ENCODE measurements at places on chromosomes 16 and 17. TPM values are rescaled to one million over a fixed set of nuclear protein-coding genes. Genes with fewer than 3 reads are reported as not detected.

DNA sequence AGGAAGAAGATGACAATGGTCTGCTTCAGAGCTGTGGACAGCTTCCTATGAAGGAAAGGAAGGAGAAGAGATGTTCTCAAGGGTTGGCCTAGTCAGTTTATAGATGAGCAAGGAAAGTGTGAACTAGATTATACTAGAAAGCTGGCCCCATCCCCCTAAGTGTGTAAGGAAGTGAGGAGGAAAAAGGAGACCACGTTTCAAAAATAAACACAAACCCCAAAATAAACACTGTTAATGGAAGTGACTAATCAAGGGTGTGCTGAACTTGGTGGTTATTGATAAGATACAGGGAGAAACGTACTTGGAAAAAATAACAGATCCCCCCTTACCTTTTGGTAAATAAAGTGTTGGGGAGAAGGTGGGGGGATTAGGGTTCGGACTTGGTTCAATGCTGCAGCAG lies 267.1 kb downstream of the SOX9 start:
- no peak for DNase-seq

DNA sequence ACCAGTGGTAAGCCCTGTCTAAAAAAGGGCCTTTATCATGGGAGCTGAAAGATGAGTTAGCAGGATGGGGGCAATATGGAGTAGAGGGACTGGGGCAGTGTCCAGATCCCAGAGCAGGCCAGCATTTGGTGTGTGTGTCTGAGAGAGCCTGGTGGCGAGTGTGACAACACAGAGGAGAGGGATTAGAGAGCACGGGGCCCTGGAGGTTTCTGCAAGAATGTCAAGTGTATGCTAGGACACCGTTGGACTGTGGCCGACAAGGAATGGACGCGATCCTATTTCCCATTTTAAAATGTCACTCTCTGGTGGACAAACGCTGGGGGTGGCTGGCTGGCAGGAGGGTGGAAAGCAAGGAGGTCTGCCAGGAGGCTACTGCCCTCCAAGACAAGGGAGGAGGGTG lies 12.4 kb downstream of the TAC4 start:
- DNase-seq = no peak

- DNase-seq = no peak
Observed at GRCh38 chr17:78014646-78015045, 56.1 kb downstream of the TNRC6C start.

DNA sequence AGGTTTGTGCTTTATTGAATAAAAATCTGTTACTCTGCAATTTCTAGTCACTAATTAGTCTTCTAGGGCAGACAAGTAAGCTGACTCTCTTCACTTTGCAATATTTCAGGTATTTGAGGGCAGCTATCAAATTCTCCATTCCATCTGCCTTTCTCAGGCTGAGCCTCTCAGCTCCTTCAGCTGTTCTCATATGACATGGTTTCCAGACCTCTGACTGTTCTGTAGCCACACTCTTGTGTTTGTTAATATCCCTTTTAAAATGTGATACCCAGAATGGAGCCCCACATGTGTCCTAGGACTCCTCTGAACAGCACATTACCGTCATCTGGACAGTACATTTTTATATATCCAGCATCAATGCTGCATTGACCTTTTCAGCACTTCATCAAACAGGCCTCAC lies 46.1 kb upstream of the MTMR4 start:
- DNase-seq = no peak

DNA sequence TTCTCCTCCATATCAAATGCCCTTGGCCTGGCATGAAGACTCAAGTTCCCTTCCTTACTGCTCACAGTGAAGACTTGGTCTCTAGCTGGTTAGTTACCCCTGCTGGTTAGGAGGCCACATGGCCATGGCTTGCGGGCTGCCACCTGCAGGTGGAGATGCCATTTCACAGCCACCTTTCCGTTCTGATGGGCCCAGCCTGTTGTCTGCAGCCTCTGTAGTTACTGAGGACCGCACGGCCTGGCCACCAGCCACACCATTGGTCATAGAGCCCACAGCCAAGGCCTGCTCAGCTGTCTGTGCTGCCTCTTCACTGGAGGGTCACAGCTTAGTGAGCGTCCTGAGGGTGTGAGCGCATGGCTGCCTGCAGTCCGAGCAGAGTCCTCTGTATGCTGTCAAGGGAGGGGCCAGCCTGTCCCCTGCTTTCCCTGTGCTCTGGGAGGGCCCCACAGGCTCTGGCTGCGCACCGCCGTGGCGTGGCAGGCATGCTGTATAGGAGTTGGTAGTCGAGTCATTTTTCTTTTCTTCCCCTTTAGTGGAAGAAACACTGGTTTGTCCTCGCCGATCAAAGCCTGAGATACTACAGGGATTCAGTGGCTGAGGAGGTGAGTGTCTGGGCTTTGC lies 59.2 kb downstream of the PLD6 start:
- DNase-seq = no peak

DNA sequence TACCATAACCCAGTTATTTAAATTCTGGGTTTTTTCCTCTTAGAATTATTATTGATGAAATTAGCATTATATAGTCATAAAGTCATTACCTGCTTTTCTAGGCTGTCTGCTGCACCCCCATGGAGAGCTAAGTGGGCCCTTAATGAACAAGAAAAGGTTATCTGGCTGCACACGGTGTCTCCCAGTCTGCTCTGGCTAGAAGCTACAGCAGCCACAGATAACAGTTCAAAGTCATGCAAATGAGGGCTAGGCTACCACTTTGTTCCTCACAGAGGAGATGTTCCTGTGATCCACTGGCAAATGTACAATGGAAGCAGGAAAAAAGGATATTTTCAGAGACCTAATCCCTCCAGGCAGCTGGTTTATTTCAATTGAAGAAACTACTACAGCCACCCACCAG lies 112.1 kb downstream of the SNX11 start:
- DNase-seq = no peak

- no peak for DNase-seq
Observed at GRCh38 chr17:71764505-71764904, 356.3 kb upstream of the SOX9 start.

DNA sequence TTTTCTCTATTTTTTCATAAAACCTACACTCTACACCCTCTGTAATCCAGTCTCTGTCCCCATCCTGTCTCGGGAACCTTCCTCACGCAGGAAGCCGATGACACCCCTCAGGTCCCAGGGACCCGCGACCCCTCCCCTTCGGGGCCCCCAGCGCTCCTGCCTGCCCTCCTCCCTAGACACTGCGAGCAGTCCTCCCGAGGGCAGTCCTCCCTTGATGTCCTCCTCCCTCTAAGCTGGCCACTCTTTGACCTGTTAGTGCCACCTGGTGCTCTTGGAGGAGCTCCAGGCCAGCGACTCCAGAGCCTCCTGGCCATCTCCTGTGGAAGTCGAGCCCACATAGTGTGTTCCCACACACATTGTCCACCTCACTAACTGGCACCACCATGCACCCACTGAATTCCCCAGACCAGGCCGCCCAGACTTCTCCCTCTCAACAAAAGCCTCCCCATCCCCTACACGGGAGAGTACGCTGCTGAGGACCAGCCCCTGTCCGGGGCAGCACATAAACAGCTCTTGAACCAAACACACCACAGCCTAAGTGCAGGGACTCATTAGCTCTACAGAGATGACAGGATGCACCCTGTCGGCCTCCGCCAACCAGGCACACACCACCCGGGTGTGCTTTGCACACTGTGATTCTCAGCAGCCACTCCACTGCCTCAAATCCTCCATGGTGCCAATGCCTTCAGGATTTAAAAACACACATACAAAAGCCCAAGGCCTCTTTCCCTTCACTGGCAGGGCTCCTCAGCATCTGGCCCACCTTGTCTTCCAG lies 9.3 kb downstream of the OSBPL7 start:
- DNase-seq = no peak

DNA sequence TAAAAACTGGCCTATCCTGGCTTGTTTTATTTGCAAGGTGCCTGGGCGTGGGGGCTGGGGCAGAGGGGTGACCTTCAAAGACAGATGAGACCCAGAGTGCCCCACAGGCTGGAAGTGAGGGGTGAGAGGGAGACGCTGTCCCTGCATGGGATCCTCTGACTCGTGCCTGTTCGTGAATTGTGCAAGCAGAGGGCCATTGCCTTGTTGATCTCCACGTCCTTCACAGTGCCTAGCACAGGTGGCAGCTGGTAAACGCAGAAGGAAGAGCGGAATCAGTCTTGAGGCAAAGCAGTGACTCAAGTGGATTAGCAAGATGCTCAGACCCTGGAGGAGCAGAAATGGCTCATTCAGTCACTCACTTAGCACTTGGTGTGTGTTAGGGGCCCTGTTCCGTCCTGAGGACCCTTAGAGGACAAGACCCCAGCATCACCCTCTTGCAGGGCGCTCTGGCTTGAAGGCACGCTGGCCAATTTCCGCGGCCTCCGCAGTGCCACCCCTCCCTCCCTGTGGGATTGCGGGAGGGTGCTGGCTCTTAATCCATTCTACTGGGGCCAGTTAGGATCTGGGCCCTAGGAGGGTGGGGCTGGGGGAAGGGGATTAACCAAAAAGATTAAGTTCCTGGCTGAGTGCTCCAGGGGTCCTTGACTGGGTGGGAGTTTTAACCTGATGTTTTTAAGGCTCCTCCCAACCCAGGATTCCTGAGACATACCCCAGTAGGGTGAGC lies 151.2 kb downstream of the CCDC182 start:
- no peak for DNase-seq

DNA sequence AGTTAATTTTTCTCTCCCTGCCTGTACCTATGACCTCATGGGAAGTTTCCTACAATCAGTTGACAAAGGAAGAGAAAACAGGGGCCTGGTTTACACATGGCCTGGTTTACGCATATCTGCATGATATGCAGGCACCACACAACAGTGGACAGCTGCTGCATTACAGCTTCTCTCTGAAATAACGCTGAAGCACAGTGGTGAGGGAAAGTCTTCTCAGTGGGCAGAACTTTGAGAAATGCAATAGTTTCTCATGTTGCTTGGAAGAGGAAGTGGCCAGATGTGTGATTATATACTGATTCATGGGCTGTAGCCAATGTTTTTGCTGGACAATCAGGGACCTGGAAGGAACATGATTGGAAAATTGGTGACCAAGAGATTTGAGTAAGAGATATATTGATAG lies 324.1 kb upstream of the GOT2 start:
- no peak for DNase-seq

GRCh38 chr16:85372627-85373372 lies 240.3 kb upstream of the GSE1 start:
- DNase-seq = no peak

DNA sequence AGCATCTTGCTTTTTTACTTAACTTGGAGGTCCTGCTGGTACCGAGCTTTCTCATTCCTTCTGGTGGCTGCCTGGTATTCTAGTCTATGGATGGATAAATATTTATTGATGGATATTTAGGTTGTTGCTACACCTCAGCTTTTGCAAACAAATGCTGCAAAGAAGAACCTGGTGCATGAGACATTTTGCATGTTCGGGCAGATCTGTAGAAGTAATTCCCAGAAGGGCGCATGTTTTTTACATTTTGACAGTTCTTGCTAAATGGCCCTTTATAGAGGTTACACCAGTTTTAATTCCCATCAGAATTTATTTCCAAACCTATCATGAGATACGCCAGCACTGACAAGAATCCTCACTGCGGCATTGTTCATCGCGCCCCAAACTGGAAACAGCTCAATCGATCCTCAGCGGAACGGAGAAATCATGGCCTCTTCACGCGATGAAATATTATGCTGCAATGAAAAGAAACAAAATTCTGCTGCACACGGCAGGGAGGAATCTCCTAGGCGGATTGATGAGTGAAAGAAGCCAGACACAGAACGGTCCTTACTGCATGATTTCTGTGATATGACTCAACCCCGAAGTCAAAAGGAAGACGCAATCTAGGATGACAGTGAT lies 68.0 kb upstream of the CREBBP start:
- DNase-seq = no peak

DNA sequence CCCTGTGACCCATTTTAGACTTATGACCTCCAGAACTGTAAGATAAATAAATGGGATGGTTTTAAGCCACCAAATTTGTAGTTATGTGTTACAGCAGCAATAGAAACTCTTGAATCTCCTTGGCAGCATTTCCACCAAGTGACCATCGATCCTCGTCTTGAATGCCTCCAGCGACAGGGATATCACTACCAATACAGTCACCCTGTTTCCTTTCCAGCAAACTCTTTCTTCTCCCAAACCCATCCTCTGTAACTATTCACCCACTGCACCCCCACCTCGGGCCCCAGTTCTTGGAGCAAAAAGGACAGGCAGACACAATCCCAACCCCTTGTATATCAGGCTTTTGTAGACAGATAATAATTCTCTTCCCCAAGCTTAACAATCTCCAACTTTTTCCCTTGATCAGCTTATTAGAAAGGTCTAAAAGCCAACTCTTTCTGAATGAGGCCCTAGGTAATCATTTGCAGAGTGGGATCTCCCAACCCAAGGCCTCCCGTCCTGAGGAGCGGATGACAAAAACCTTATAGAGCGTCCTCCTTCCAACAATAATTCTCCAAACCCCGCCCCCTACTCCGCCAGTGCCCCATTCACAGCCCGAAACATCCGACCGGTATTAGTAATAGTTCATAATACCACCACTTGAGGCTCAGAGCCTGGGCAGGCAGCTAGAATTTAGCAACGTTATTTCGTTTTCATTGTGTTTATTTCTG lies 14.7 kb upstream of the PLLP start:
- DNase-seq = no peak

GRCh38 chr16:854808-855410 lies 54.4 kb upstream of the GNG13 start:
- DNase-seq = no peak

DNA sequence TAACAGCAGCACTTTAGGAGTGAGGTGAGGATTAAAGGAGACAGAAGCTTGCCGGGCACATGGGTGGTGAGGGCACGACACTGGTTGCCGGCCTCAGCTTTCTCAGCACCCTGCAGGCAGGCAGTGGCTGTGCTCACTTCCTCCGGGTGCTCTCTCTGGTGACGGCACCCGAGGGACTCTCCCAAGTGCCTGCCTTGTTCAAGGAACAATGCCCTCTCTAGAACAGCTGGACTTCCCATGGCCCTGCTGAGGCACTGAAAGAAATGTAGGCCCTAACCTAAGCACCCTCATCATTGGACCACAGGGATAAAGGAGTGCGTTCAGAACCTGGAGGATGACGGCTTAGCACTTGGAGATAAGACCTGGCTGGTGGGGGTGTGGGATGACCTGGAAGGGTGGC lies 72.7 kb downstream of the N4BP1 start:
- DNase-seq = no peak

DNA sequence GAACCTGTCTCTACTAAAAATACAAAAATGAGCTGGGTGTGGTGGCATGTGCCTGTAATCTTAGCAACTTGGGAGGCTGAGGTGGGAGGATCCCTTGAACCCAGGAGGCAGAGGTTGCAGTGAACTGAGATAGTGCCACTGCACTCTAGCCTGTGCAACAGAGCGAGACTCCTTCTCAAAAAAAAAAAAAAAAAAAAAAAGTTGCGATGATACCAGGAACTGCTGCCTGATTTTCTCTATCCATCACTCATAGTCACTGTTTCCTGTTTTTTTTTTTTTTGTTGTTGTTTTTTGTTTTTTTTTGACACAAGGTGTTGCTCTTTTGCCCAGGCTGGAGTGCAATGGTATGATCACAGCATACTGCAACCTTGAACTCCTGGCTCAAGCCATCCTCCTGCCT lies 59.2 kb downstream of the ABCC1 start:
- no peak for DNase-seq

ZG16B gene
- polyA plus RNA-seq = 1.2 TPM

VPS25 gene
- 98.5 TPM for polyA plus RNA-seq

CXCL16 gene
- polyA plus RNA-seq = 14.1 TPM

NEK8 gene
- polyA plus RNA-seq = 6.2 TPM

TBC1D3C gene
- polyA plus RNA-seq = 1.8 TPM

GPR179 gene
- 0.14 TPM for polyA plus RNA-seq

MT4 gene
- not detected for polyA plus RNA-seq
